ENCODE measurements at places on chromosomes 5 and 9.

- DNase-seq = no peak
Observed at GRCh38 chr5:17989036-17989435, 354.8 kb downstream of the TAF11L14 start.

- DNase-seq = no peak
Observed at GRCh38 chr9:16333691-16334090, 536.8 kb downstream of the BNC2 start.

DNA sequence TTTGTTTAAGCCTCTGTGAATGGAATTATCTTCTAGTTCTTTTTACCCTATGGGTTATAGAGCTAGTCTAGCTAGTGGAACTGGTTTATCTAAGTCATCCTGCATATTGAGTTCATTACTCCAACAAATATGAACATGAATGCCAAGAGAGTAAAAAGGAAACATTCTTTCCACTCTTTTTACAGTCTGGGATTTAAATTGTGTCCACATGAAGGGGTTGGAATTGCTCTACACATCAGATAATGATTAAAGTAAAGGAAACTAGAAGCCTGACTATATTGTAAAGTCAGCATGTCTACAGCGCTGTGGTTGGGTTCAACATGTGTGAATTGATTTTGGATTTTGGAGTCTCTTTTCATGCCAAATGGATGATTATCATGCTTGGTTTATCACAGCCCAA lies 173.1 kb downstream of the CCDC171 start:
- no peak for DNase-seq

DNA sequence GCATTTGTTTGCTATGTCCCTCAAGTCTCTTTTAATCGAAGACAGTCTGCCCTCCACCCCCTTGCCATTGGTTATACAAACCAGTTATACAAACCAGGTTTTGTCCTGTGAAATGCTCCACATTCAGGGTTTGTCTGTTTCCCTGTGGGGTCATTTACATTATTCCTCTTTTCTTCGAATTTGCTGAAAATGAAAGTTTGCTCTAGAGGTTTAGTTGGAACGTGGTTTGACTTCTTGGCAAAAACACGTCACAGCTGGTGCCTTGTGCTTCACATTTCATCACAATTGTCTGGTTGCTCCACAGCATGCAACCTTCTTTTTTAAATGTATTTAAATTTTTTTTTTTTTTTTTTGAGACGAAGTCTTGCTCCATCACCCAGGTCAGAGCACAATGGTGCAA lies 4.2 kb upstream of the HAVCR2 start:
- no peak for DNase-seq

- no peak for DNase-seq
Observed at GRCh38 chr9:134915046-134915985, 2.4 kb downstream of the FCN1 start.

- no peak for DNase-seq
Observed at GRCh38 chr5:65927503-65928321, 1.3 kb downstream of the ERBIN start.

DNA sequence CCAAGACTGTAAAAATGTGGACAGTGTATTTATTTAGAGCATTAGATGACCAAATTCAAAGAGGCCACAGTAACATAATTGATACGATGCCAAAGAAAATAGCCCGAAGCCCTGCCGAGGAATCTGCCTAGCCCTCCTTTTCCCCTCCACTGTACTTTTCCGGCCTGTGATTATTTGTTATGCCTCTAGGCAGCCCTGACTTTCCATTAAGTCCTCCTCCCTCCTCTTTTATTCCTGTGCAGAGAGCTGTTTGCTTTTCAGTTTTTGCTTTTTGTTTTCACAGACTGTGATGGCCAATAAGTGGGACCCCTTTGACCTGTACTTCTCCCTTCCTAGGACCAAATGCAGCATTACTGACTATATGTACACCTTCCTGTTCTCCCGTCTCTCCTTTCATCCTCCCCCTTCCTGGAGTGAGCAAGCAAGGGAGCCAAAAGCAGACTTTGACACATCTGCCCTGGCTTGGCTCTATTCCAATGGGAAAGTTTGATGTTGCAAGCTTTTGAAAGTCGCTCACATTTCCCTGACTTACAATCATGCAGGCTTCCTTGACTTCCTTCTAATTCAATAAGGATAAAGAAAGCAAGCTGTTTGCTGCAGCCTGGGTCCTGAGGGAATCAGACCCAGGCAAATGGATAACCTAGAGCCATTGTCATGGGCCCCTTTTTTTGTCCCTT lies 76.1 kb downstream of the NREP start:
- no peak for DNase-seq

GRCh38 chr5:136811551-136811950 lies 446.2 kb upstream of the TRPC7 start:
- DNase-seq = no peak

- no peak for DNase-seq
Observed at GRCh38 chr5:131974016-131974415, 28.6 kb upstream of the MEIKIN start.

- no peak for DNase-seq
Observed at GRCh38 chr5:104126980-104127379, 564.4 kb upstream of the NUDT12 start.

DNA sequence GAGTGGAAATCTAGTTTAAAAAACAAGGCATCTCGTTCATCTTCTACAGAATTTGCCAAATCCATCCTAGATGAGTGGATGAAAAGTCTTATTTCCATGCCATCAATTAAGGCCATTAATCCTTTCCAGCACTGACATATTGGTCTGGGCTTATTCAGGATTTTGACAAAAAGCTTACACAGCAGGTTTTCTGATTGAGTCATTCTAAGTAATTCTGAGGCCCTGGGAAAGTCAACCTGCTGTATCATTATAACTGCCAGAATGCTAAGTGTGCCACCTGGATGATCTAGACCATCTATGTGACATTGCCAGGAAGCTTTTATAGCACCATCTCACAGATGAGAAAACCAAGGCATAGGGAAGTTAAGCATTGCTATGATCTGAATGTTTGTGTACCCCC lies 132.1 kb upstream of the MAP3K1 start:
- DNase-seq = no peak

GRCh38 chr5:153865016-153865415 lies 173.7 kb downstream of the FAM114A2 start:
- DNase-seq = no peak

DNA sequence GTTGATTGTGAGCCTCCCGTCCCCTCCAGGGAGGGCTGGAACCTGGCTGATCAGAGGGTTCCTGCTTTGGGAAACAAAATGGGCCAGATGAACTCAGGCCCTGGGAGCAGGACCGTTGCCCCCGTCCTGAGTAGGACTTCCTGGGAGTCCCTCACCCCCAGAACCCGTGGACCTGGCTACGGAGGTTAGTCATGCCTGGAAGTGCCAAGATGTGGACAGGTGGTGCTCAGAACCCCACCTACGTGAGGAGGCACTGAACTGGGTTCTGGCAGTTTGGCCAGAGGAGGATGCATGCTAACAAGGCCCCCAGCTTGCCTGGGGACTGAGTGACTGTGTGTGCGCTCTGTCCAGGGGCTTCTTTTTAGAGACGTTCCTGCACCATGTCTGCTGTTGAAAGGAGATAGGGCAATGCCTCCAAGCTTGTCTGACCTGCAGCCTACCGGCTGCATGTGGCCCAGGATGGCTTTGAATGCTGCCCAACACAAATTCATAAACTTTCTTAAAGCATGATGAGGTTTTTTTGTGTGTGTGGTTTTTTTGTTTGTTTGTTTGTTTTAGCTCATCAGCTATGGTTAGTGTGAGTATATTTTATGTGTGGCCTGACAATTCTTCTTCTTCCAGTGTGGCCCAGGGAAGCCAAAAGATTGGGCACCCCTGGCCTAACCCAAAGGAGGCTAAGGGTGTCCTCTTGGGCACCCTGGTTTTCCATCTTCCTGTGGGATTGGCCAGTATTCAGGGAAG lies 1.8 kb upstream of the DAB2IP start:
- no peak for DNase-seq

Measured in nucleus accumbens (tissue), 56 donors.